ENCODE measurements at places on chromosomes 7 and 10.

DNA sequence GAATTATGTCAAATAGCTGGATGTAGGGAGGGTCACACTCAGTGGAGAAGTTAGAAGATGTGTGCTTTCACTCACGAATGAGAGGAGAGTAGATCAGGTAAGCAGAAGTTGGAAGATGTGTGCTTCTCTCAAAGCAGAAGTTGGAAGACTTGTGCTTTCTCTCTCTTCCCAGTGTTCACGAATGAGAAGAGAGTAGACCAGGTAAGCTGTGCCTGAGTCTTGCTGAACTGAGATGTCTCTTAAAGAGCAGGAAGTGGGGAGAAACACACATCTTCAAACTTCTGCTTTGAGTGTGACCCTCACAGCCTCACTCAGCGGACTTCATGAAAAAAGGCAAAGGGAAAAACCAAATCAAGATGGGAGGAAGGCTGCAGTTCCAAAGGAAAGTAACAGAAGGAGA is 7.0 kb upstream of the TMEM243 start:
- DNase-seq = no peak

DNA sequence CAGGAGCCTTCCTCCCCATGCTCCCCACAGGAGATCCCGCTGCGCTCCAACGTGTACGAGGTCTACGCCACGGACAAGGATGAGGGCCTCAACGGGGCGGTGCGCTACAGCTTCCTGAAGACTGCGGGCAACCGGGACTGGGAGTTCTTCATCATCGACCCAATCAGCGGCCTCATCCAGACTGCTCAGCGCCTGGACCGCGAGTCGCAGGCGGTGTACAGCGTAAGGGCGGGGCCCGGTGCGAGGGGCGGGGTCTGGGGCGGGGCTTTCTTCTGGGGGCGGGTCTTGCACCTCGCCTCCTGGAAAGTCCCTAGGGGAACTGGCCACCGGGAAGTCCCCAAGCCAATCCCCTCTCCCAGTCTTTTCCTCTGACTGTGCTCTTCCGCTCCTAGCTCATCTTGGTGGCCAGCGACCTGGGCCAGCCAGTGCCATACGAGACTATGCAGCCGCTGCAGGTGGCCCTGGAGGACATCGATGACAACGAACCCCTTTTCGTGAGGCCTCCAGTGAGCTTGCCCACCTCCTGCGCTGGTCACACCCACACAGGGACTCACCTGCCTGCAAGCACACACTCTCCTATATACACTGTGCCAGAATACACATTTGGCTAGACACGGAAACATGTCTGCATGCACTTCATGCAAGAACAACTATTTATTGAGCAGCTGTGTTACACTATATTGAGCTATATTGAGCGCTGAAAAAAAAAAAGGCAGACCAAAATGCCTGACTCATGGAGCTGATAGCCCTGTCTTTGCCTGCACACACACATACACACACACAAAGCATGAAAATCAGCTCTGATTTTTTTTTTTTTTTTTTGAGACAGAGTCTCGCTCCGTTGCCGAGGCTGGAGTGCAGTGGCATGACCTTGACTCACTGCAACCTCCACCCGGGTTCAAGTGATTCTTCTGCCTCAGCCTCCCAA is 32.7 kb upstream of the VSIR start:
- no peak for DNase-seq

DNA sequence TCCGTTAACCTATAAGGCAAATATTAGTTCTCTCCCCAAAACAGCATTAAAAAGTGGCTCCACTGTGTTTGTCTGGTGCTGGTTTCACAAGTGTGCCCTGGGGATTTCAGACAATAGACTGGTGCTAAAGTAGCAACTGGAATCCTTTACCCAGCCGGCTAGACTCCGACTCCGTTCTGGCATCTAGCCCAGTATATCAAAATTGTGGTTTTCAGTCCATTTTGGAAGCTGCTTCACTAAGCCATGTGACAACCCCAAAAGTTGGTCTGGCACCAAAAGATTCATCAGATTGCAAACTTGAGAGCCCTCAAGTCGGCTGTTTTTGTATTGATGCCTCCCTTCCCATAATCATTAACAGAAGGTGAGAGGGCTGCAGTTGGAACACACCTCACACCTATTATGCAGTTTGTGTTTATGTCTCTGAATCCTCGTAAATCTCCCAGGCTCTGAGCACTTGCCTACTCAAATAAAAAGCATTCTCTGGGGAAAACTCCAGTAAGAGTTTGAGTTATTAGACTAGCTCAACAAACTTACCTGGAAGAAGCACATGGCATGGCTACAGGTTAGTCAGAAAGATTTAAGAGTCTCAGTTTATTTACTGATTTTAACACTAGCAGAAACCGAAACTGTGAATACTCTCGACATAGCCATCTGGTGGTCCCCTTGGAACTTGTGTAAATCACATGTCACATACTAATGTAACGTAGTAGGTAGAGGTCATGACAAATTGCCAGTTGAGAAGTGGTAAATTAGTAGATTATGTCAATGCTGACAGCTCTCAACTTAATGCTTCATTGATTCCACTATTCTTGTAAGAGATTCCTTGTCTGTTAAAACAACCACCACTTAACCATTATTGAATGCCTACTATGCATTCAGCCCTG is 14.8 kb upstream of the WNT16 start:
- peak; percentile 29 for DNase-seq

DNA sequence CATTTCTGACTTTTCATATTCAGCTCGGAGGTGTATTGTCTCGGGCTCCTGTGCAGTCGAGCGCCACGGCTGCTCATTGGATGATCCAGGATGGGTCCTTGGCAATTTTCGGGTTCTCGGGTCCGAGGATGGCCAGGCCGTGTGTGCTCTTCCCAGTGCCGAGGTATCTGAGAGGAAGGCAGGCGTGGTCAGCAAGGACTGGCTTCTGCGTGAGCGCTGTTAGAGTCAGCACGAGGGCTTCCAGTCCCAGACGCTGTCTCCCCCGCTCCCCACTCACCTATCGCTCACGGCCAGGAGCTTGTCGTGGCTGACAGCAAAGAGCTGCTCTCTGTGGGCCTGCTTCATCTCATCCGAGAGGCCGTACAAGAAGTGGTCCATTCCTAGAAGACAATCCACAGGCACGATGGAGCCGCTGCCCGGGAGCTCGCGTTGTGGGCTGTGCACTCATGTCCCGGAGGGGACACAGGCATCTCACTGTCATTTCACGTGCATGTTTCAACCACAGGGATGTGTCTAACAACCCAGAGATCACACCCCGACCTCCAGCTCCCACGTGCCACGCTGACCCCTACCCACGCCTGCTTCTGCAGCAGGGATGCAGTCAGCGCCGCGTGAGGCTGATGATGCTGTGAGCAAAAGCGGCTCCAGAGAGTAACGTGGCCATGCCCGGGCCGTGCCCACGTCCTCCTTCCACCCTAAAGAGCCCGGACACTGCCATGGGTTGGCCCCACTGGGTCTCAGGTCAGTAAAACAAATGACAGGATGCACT is 34.4 kb downstream of the PITRM1 start:
- no peak for DNase-seq

GRCh38 chr10:88216976-88217375 is 353.6 kb downstream of the PTEN start:
- DNase-seq = no peak
